ENCODE measurements at places on chromosomes 4 and X.

DNA sequence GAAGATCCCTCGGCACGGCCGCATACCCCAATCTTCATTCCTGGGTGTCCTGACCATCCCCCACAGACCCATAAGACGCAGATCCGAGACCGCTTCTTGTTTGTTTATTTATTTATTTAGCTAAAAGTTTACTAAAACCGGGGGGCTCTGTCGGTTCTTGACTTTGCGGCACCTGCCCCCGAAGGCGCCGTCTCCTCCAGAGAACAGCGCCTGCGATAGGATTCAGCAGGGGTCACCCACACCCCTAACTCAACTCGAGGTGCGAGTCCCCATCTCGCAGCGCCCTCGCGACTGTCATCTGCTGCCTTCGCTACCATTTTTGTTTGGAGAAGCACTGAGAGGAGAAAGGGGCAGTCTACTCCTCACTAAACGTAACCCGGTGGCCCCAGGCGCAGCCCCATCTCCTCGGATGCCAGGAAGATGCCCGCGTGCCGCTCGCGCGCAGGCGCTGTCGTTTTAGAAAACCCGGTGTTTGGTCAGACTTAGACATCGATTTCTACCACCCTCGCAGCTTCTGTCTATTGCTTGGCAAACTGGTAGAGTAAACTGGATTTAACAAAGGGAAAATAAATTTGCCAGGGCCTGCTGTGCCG lies 18.9 kb upstream of the GPR101 start:
- no peak for DNase-seq

GRCh38 chr4:1593458-1593857 lies 90.7 kb downstream of the FAM53A start:
- DNase-seq, result no peak

- DNase-seq, result no peak
Observed at GRCh38 chrX:37060999-37061398, 52.8 kb downstream of the FAM47C start.

GRCh38 chrX:13093529-13094140 lies 49.2 kb upstream of the FAM9C start:
- DNase-seq, result no peak

GRCh38 chr4:118318931-118319330 lies 33.9 kb downstream of the PRSS12 start:
- DNase-seq, result no peak

DNA sequence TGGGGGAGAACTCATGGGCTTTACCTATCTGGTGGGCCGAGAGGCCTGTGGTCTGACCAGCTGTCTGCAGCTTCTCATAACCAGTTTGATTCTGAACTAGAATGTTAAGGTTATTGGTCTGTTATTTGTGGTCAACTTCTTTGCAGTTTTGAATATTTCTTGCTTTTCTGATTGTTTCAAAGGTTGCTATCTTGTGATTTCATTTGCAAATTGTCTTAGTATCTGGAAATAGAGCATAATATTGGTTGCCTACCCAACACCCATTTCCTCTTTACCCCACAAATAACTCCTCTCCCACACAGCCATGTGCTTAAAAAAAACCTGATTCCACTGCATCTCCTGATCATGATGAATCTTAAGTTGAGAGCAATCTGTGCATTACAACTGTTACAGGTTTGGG lies 39.1 kb upstream of the BMP2K start:
- DNase-seq, result no peak

DNA sequence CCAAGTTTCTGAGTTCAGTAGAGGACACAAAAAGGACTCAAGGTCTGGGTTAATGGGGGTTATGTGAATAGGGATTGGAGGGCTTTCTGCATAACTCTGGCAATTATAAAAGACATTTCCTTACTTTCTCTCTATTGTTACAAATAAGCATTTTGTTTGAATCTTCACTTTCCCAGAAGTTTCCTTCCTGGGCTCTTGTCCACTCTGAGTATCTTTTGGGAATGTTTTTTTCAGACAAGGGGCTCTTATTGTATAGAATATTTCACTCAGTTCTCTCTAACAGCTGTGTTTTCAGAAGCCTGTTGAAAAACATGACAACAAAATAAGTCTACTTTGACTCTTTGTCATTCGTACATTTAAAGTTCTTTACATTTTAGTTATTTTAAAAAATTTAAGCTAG lies 57.6 kb upstream of the MAP9 start:
- no peak for DNase-seq

- DNase-seq, result no peak
Observed at GRCh38 chrX:39642071-39642470, 455.7 kb downstream of the BCOR start.

- DNase-seq, result no peak
Observed at GRCh38 chr4:153242839-153243324, 38.6 kb downstream of the TRIM2 start.

DNA sequence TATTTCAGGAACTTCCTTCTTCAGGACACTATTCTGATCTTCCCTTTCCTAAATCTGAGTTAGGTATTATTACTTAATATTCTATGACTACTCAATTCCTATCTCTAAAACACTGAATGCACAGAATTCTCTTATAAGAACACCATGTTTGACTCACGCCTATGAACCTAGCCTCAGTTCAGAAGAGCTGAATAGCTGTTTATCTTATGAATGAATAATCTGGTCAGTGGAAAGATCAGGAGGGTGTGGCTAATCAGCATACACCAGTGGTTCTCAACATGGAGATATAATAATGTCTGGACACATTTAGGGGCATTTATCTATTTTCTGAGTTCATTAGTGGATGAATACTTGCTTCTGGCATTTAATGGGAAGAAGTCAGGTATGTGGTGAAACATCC lies 24.2 kb downstream of the EPHA5 start:
- DNase-seq, result no peak

- DNase-seq, result no peak
Observed at GRCh38 chr4:6472008-6472386, 417 bp downstream of the PPP2R2C start.

DNA sequence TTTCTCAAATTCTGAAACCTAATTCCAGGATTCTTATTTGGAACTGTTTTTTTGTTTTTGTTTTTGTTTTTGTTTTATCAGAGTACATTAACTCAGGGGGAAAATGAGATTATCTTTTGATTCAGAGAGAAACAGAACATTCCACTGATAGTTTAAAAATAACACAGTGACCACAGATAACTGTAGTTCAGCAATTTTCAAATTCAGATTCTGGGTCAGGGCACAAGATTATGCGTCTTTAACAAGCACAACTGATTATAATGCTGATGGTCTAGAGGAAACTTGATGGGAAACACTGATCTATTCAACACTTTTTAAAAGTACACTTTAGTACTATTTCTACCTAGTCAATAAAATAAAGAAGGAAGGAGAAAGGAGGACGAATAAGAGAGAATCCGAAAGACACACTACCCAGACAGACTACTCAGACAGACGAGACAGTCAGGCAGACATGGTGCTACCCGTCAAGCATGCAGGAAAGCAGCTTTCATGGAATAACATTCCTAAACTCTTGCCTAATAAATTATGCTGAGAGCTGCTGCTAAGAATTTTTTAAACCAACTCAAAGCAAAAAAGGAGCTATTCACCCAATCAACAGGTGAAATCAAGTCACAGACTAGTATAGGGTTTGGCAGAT lies 59.0 kb downstream of the APBB2 start:
- DNase-seq, result no peak

DNA sequence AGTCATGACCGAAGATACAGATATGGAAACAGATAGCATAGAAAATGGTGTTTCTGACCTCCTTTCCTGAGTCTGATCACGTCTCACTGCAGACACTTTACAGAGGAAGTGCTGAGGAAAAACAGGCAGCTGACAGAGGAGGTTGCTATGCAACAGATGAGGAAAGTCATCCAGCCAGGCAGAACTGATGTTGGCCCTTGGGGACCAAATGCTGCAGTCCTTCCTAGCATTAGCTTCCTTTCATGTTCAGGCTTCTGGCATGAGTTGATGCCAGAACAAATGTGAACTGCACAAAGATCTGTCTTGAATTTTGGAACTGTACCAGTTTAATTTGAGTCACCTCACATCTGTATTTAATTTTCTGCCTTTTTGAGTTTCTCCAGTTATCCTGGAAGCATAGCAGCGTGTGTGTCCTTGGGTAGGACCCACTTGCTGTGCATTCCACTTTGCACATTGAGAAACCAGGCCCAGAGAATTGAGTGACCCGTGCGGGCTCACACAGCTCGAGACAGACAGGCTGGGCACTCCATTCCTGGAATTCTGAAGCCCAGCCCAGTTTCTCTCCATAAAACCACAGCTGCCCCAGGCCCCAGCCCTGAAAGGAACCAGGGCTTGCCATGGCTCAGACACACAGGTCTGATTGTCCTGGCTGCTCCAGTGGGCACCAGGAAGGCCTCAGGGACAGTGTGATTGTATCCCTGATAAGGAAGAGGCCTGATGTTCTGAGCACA lies 1.4 kb upstream of the MAGED1 start:
- peak; percentile 86 for DNase-seq

- no peak for DNase-seq
Observed at GRCh38 chr4:87009095-87009648, 74.4 kb downstream of the AFF1 start.

DNA sequence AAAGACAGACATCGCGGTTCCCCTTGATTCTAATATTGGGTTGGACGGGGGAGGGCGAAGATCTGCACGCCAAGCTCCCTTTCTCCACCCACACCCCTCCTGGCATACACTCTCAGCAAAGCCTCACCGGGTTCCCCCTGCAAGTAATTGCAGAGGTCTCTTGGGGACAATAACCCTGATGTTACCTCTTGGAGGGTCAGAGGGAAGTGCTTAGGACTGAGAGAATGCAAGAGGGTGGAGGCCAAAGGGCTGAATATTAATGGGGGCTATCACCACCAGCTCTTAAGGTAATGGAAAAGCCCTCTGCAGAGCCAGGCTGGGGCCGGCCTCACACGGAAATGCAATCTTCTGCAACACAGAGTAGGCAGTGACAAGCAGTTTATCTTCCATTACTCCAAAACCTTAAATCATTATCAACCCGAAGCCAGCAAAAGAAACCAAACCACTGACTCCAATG lies 344.1 kb upstream of the GATB start:
- DNase-seq, result no peak

- no peak for DNase-seq
Observed at GRCh38 chrX:18941896-18942295, 42.0 kb downstream of the PHKA2 start.

DNA sequence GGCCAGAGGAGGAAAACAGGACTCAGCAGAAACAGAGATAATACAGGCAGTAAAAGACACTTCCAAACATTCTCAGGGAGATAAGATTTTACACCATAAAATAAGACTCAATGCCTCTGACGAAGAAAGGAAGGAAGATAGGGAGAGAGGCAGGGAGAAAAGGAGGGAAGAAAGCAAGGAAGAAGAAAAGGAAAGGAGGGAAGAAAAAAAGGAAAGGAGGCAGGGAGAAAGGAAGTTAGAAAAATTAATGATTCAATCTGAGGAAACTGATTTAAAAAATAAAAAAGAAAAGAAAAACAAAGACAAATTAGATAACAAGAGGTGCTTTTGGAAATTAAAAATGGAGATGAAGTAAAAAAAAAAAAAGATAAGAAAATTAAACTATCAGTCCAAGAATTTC lies 72.1 kb downstream of the PDS5A start:
- no peak for DNase-seq

DNA sequence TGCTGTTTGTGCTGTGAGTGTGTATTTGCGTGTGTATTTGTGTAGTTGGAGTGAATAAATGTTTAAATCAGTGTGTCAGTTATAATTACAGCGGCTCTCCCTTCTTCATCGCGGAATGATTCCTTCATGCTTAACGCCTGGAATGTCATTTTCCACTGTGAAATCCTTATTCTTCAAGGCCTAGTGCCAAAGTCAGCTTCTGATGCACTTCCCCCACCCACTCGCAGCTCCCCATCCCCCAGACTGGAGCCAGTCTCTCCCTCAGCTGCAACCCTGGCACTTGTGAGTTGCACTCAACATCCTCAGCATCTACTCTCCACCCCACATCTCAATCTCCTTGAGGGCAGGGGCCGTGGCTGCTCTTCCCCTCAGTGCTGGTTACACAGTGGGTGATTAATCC lies 583.0 kb downstream of the BCOR start:
- no peak for DNase-seq

GRCh38 chr4:8701126-8702019 lies 108.8 kb downstream of the CPZ start:
- DNase-seq, result no peak

DNA sequence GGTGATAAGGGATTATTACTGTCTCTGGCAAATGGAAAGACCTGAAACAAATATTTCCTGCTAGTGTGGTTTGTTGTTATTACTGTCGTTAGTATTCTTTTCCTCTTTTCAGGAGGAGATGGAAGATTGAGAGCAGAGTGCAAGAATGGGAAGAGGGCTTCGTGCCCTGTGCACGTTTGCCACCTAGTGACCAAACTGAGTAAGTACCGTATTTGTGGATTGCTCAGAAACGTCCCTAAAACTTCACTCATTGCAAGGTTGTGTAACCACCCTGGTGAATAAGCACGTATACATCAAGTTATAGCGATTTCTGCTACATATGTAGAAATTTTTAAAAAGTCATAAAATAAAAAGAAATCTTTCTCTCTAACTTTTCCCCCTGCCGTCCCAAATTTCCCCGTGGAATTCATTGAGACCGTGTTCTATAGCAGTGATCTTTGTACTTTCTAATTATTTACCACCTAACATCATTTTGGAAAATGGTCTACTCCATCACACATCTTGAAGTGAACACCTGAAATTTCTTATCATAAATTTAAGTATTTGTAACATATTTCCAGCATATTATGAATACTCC lies 24.3 kb downstream of the LINC00632 start:
- no peak for DNase-seq

GRCh38 chr4:53234111-53234510 lies 131.8 kb downstream of the SCFD2 start:
- DNase-seq, result no peak

GRCh38 chr4:162849937-162850336 lies 316.8 kb downstream of the NAF1 start:
- DNase-seq, result no peak

DNA sequence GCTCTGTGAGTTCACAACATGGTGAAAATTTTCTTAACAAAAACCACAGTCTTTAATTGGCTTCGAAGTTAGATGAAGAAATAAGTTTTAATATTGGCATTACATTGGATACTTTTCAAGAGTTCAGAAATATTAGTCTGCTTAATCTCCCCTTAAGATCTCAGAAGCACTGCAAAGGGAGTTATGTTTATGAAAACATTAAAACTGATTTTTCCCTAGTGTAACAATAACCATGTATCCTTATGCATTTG lies 1.5 kb downstream of the SETD7 start:
- DNase-seq, result no peak

DNA sequence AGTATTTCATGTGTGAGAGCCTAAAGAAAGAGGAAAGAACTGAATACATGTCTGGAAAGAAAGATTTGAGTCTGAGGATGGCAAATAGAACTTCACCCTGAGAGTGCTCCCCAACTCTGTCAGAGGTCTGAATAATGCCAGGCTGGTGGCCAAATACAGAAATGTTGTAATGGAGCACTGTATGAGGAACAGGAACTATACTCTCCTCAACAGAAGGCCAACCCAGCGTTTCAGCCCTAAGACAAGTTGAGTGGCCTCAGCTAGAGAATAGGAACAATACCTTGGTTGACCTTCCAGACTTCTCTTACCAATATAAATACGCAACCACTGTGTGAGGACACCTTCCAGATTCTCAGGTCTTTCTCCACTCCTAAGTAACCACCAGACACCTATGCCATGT lies 94.5 kb upstream of the STIM2 start:
- DNase-seq, result no peak

- no peak for DNase-seq
Observed at GRCh38 chrX:120468479-120468824, 644 bp downstream of the LAMP2 start.
